Activated CD4-positive, alpha-beta T cell treated with anti-CD3 and anti-CD28 coated beads, Interleukin-2, amount 50 U/mL, for 4 hours (primary cell): ENCODE measurements at places on chromosomes 16 and 17.

- no peak for DNase-seq
These were observed 17.7 kb upstream of the MRPL38 start for GRCh38 chr17:75922173-75922961.

GRCh38 chr17:77281122-77281903 is 140.5 kb downstream of the SEC14L1 start:
- peak; percentile 49 for DNase-seq

DNA sequence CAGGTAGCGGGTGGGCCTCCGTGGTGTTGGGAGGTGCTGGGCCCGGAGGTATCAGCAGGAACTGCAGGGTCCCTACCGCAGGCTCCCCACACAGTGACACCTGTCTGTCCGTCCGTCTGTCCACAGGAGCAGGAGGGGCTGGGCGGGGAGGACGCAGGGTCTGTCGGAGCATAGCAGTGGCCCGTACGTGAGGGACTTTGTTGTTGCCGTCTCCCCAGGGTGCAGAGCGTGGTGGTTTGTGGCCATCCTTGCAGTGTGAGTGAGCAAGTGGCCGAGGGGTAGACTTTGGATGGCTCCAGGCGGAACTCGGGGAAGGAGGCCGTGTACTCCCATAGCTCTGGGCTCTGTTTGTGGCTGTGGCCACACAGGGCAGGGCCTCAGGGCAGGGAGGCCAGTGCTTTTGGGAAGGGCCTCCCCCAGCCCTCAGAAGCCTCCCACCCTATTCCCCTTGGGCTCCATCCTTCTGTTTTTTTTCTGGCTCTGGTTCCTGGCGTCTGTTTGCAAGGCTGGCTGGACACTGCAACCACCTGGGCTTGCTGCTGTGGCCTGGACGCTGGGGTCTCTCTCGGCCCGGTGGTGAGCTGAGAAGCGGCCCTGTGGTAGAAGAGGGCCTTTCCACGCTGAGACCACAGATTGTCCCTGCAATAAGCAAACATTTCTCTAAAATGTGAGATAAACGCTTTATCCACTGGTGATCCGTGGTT is 41.0 kb upstream of the ZNF750 start:
- no peak for DNase-seq

DNA sequence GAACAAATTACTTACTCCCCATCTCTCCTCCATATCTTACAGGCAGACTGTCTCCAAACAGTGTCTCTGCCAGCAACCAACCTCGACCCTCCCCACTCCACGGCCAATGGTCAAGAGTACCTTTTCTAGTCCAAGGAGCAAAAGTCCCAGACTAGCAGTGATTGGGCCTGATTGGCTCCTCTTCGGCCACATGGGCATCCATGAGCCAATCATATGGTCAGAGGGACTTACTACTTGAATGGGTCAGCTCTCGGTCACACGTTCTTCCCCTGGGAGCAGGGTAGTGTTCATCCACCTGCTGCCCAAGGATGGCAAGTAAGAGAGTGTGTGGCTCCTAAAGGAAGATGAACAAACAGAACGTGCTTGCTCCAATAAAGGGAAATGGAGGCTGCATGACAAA is 84.6 kb downstream of the C16orf78 start:
- no peak for DNase-seq

- DNase-seq = no peak
These were observed 8.5 kb upstream of the IL17C start for GRCh38 chr16:88629835-88630234.

DNA sequence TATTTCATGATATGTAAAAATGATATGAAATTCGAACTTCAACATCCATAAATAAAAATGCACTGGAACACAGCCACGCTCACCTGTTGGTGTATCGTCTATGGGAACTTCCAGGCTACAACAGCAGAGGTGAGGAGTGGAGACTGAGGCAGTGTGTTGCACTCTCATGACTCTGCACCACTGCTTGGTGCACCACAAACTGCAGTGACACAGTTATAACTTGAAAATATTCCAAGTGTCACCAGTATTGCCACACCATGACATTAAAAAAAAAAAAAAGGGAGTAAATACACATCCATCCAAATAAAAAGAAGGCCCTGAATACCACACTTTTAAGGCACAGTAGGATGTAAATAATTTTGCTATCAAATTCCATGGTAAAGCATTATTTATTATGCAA is 34.4 kb downstream of the GNA13 start:
- DNase-seq = no peak

- DNase-seq = no peak
These were observed 22.1 kb upstream of the GSG1L start for GRCh38 chr16:28085389-28086171.

- DNase-seq = no peak
These were observed 3.0 kb downstream of the SOX9 start for GRCh38 chr17:72123530-72124437.

DNA sequence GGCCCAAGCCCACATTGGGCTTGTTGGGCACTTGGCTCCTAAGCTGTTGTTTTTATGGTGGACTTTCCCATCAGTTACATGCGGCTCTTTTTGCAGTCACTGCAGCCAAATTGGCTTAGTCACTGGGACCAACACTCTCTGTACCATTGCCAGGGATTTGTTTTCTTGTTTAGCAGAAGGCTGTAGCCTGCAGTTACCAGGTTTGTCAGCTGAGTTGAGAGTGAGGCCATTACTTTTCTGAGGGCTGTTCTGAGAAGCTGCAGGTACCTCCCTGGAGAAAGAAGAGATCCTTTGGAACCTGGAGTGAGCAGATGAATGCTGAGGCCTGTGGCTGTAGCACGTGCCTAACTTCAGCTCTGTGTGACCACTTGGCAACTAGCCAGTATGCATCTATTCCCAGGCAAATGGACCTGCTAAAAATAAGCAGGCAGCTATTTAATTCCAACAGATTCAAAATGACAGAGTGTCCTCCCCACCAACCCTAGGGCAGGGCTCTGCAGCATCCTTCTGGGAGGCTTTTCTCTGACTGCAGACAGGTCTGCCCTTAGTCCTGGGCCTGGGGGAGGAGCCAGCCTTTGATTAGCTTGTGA is 12.9 kb downstream of the AKAP1 start:
- no peak for DNase-seq

DNA sequence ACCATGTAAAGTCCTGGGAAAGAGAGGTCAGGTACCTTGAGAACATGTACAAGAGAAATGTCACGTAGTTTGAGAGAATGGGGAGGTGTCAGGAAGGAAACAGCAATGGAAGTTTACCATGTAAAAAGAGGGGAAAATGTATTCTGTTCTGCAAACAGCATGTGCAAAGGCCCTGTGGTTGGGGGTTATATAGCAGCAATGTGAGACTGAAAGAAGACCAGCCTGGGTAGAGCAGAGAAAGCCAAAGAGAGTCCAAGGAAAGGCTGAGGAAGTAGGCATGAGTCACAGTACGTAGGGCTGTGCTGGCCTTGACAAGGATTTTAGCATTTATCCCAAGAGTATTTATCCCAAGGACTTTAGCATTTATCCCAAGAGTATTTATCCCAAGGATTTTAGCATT is 141.3 kb upstream of the CACNG3 start:
- DNase-seq = no peak
